ENCODE measurements at places on chromosomes 3 and 15.

- DNase-seq: peak; percentile 74
Observed at GRCh38 chr3:79139395-79140068, 628.3 kb downstream of the ROBO1 start.

- DNase-seq: no peak
Observed at GRCh38 chr3:172112734-172113120, 73.3 kb downstream of the FNDC3B start.

GRCh38 chr3:54374214-54374852, 252.0 kb downstream of the CACNA2D3 start:
- no peak for DNase-seq

- DNase-seq: no peak
Observed at GRCh38 chr15:39336926-39337325, 244.0 kb upstream of the THBS1 start.

GRCh38 chr3:73046195-73046594, 15.3 kb upstream of the EBLN2 start:
- no peak for DNase-seq

GRCh38 chr15:94225616-94226015, 5.7 kb upstream of the MCTP2 start:
- DNase-seq: no peak

DNA sequence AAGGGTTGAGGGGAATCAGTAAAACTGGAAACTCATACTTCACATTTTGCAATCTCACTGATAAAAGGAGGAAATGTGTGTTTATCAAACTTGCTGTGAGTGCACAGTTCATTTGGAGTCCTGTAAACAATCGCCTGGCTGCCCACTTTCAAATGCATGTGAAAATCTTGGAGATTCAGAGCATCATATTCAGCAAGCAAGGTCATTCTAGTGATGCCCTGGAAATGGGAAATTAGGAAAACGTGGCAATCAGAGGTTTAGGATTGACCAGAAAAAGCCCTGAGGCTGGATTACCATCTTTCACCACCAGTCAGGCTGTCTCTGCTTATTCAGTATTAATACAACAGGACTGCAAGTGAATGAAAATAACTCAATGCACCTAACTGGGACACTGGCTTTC, 23.9 kb downstream of the DPH6 start:
- no peak for DNase-seq

DNA sequence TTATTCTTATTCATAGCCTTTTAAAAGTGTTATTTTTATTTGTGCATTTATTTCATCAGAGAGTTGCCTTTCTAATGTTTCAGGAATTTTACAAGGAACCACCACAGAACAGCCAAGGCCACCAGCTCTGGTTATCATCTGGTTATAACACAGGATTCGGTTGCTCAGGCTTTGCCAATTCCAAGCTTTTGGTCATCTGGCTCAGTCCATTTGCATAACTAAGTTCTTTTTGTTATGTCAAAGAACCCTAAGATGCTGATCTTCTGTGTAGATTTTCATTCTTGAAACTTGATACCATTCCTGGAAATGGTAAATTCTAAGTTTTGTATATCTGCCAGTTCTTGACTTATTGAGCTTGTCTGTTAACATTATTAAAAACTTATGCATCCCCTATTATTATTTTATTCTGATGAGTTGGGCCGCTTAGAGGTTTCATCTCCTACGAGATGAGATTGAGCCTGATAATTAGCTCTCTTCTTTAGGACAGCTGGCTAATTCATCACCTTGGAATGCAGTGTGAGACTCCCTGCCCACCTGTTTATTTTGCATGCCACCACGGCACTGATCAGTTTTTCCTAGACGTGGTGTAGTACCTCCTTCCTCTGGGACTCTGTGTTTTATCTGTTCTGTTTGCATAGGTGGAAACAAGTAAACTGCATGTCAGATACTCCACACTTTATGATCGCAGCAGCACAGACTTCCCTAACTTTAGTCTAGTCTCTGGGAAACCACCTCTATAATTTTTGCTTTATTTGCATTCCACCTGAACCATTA, 264.8 kb downstream of the SLCO3A1 start:
- DNase-seq: no peak

DNA sequence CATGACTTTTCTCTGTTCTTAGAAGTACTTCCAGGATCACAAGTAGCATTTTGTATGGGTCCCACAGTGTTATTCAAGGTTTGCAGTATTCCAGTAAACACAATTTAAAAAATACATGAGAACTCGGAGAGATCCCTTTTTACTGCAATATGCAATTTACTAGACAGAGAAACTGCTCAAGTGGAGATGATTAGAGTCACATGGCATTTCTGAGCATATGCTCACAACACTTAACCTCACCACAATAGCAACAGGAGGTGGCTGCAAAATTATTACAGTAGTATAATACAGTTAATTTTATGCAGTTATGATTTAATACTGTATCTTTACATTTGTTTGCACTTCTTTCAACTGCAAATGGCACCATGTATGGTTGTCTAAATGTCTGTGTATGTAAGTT, 87.5 kb downstream of the PIK3CB start:
- DNase-seq: no peak

- DNase-seq: no peak
Observed at GRCh38 chr15:96358821-96359615, 28.5 kb downstream of the NR2F2 start.

DNA sequence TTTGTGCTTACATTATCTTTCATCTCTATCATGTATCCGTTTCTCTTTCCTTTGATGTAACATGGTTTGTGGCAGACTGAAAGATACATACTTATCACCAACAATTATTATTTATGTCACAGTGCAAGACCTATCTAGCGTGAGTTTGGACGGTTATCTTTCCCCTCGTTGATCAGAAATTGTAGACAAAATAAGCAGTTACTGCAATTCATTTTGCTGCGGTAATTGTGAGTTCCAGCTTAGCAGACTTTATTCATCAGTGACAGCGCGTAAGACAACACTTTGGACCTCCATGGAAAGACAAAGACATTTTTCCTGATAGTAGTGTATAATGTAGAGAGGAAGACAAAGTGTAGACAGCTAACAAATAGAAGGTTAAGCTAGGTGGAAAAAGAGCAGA, 51.0 kb upstream of the UTS2B start:
- no peak for DNase-seq

DNA sequence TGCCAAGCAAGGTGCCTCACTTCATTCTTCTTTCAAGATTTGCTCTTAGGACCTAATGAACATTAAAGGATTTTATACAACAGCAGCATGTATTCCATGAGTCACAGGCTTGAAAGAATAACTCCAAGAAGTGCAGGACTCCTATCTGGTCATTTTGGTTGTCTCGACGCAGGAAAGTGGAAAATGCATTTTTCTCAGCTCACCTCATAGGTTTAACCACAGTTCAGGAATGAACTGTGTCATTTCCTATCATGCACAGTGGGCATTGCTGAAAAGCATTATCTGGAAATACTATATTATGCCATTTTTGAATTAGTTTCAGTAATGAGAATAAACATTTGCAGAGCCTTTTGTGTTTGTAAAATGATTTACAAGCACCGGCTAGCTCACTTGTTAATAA, 98.7 kb upstream of the BFSP2 start:
- no peak for DNase-seq

DNA sequence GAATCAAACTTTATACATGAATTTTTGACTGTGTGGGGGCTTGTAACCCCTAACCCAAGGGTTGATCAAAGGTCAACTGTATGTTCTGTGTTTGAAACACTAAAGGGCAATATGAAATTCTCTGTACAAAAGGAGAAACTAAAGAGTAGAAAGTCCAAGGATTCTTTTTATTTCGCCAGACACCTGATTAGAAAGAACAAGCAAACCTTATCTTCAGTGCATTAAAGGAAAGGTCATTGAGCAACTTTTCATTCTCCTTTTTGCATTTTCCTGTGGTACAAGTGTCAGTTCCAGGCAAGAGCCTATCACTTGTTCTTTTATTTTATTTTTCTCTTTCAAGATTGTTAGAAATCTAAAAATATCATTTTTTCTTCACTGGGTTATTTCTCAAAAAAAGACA, 430.1 kb upstream of the EPHA3 start:
- DNase-seq: no peak

DNA sequence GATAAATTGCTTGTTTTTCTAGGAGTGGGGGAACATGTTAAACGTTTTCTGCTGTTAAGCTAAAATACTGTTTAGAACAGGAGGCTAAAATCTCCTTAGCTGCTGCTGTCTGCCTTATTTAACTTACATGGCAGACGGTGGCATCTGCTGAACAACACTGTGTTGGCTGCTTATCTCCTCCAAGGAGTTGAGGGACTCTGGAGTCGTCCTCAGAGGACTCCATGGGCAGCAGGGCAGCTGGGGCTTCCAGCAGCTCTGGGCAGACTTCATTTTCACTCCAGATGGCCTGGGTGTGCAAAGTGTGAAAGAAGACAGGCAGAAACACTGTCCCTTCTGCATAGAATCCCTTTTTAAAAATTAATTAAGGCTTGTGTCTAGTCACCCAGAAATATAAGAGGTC, 52.9 kb upstream of the NUDT16 start:
- peak; percentile 7 for DNase-seq

GRCh38 chr15:73560501-73561117, 72.6 kb downstream of the NPTN start:
- peak; percentile 74 for DNase-seq

DNA sequence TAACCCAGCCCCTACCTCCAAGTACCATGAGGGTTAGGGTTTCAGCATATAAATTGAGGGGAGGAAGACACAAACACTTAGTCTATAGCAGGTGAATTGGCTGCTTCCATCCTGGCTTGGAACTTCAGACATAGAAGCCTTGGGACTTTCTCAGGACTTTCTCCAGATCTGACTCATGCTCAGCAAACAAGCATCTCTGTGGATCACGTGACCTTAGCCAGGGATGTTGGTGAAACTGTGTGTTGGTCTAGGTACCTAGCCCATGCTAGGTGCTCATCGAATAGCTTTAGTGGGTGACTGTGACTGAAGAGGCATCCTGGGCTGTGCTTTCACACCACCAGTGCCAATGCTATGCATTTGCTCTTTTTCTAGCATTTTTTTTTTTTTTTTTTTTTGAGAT, 58.9 kb downstream of the CD47 start:
- DNase-seq: no peak

DNA sequence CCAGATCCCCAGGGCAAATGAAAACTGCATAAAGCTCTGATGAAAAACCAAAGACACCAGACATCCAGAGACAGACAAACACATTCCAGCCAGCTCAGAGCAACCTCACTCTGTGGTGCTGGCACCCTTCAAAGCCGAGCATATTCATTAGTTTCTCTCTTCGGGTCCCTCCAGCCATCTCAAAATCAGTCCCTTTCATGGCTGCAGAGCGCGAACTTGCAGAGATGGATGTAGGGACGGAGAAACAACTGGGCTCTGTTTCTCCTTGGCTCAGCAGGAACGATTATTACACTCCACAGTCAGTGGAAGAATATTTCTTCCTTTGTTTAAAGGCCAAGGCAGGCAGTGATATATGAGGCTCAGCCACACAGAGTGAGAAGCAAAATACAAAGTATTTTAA, 50.4 kb upstream of the SYN2 start:
- no peak for DNase-seq

DNA sequence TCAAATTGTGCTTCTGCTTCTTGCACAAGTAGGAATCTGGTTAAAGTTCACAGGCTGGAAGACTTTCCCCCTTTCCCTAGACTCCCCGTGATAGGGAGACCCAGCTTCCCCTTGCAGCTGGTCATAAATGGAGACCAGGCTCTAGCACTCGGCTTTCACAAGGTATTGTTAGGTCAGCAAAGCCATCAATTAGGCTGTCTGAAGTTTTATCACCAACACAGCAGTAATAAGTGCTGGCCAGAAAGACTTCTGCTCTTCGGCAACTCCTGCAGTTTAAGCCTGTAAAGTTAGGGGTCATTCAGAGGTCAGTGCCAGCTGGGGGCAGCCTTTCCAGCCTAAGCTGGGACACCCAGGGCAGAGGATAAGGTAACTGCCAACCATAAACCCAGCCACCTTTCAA, 203.4 kb downstream of the MEIS2 start:
- no peak for DNase-seq

DNA sequence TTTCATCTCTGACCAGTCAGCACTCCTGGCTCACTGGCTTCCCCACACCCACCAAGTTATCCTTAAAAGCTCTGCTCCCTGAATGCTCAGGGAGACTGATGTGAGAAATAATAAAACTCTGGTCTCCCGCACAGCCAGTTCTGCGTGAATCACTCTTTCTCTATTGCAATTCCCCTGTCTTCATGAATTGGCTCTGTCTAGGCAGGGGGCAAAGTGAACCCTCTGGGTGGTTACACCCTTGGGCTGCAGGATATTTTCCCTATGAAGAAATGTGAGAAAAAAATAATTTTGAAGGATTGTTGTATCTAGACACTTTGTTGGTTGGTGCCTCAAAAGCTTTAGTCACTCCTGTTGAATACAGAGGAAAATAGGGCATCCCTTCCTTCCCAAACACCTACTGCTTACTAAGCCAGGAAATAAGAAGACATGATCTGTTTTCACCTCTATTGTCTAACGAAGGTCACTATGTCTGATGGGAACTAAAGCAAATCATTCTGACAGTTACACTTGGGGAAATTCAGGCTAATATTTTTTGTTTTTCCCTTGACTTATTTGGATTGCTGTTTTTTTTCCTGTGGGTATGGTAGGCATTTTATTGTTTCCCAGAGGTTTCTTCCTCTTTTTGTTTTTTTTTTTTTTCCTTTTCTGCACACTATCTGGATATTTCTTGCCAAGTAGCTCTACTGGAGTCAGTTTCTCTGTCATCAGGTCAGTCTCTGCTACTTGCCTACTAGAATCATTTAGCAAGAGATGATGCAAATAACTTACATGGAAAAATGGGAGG, 15.3 kb upstream of the TNFSF10 start:
- no peak for DNase-seq

DNA sequence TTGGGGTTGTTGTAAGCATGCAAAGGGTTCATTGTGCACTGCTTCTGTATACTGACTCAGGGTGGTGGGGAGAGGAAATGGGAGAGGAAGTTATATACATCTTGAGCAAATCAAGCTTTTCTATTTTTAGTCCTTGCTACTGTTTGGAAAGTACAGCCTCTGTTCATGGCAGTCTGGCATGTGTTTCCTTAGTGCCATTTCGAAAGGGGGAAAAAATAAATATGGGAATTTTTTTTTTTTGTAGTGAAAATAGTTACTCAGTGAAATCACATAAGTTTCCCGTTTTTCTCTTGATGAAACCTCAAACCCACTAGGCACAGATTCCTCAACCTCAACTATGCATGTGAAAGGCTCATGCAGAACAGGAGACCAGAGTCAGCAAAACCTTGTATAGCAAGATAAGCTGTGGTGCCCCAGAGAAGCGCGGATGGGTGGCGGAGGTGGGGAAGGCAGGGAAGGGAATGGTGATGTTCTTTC, 353.3 kb downstream of the LPP start:
- no peak for DNase-seq

DNA sequence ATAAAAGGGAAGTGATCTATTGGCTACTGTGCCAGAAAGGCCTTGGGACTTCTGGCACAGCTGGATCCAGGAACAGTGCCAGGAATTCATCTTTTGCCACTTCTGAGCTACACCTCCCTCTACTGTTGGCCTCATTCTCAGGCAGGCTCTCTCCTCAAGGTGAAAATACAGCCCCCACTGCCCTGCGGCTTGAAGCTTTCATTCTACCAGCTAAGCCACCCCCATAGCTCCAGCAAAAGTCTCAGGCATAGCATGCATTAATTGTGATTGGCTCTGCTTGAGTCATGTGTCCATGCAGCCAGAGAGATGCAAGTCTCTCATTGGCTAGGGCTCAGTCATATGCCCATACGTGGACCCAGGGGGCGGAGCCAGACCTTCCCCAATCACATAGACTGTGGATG, 142.4 kb downstream of the TPRA1 start:
- DNase-seq: no peak
